ENCODE measurements at places on chromosomes 7 and 10.
A peak's percentile ranks its signal among the peaks of the same experiment; 100 is the strongest.

DNA sequence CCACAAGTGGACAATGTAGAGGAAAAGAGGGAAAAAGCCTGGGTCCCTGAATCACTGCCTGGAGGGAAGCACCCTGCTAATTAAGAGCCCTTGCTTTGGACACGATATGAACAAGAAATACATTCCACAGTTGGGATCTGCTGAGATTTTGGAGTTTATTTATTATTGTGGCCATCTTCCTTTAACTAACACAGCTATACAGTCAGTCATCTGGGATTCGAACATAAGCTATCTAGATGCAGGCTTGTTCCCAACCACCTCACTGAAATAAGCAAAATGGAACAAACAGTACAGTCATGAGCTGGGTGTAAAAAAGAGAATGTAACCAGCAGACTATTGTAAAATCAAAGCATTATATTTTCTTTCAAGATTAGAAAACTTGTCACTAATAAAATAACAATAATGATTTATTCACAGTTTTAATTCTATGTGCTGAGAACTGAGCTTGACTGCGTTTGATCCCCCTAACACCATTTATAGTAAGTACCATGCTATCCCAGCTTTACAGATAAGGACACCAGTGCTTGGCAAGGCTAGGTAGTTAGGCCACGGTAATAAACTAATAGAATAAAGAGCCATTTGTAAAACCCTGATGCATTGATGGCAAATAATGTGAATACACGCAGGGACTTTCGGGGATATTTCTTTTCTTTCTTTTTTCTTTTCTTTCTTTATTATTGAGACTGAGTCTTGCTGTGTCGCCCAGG, 223.8 kb upstream of the KLF6 start:
- no peak for DNase-seq

DNA sequence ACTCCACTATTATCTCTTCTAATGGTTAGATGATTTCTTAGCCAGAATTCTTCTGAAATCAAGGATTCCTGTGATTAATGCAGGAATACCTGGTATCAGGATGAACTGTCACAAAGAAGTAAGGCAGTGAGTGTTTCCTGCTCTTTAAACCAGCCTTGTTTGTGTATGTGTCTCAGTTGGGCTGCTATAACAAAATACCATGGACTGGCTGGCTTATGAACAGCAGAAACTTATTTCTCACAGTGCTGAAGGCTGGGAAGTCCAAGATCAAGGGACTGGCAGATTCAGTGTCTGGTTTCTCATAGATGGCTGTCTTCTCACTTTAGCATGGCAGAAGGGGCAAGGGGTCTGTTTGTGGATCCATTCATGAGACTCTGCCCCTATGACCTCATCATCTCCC, 42.7 kb downstream of the LRMDA start:
- DNase-seq = no peak

DNA sequence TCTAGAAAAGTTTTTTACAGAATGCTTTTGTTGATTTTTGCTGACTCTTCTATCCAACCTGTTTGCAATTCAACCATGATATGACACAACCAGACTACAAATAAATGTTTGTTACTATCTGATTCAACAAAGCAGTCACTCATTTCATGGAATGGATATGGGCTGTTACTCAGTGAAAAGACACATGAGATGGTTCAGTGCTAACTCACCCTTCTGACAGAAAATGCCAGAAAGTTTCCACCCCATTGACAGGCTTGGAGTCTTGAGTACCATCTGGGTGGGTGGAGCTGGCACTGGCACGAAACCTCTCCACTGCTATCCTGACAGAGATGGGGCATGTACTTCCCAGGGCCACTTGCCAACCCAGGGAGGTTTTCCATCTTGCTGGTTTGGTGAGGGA, 39.5 kb downstream of the RBM28 start:
- no peak for DNase-seq

- peak; percentile 29 for DNase-seq
Observed at GRCh38 chr10:88687853-88688467, 18.1 kb upstream of the LIPK start.

DNA sequence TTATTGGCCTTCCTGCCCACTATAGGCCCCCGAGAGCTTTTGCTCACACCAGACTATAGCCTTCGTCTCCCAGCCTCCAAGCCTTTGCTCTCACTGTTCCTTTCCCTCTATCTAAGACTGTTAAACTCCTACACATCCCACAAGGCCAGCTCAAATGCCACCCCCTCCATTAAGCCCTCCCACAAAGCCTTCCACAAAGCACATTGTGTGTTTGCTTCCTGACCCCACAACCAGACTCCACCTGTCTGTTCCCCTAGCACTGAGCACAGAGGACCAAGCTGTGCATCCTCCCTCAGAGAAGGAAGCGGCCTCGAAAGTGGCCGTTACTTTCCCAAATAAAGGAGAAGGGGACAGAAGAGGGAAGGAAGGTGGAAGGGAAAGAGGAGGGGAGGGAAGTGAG, 1.3 kb downstream of the LOXL4 start:
- DNase-seq = no peak

- DNase-seq = peak; percentile 94
Observed at GRCh38 chr10:110918643-110919348, at the start of gene BBIP1. TSS of gene BBIP1 (minus strand) at chr10:110919180. CDS start at chr10:110918157, 1,023 bp downstream.

- no peak for DNase-seq
Observed at GRCh38 chr7:139505563-139505962, 17.9 kb upstream of the CLEC2L start.

GRCh38 chr10:98696516-98696915, 249.8 kb upstream of the HPS1 start:
- no peak for DNase-seq

DNA sequence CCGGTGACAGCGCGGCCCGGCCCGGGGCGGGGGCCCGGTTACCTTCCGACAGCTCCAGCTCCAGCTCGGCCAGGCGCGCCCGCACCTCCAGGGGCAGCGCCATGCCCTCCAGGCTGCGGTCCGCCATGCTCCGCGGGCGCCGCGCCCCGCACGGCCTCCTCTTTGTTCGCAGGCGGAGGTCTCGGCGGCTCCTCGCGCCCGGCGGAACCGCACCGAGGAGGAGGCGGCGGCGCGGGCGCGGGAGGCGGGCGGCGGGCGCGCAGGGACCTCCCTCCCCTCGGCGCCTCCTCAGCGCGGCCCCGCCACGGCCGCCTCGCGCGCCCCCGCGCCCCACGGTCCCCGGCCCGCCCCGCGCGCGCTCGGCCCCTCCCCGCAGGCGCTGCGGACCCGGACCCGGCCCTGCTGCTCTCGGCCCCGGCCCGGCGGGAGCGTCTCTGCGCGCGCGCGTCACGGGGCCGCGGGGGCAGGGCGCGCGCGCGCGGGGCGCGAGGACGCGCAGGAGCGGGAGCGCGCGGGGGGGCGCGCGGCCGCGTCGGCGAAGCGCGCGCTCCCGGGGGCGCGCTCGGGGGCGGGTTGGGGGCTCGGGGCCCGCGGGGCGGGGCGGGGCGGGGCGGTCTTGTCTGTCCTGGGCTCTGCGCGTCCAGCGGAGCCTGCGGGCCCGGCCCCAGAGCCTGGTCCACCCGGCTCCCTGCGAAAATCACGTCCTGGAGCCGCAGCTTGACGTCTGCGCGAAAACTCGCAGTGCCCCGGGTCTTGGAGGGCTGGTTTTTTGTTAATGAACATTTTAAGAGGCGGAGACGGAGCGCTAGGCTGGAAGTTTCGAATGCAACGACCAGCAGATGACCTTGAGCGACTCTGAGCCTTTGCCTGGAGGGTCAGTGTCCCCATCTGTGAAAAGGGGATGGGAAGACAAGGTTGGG, at the start of gene DIP2C:
Gene DIP2C (minus strand): TSS at position 217 of the 920 bp plus-strand sequence. CDS start 90 bp downstream, at position 127.
- DNase-seq = peak; percentile 30

- DNase-seq = no peak
Observed at GRCh38 chr10:114303556-114303955, 64.5 kb downstream of the VWA2 start.

DNA sequence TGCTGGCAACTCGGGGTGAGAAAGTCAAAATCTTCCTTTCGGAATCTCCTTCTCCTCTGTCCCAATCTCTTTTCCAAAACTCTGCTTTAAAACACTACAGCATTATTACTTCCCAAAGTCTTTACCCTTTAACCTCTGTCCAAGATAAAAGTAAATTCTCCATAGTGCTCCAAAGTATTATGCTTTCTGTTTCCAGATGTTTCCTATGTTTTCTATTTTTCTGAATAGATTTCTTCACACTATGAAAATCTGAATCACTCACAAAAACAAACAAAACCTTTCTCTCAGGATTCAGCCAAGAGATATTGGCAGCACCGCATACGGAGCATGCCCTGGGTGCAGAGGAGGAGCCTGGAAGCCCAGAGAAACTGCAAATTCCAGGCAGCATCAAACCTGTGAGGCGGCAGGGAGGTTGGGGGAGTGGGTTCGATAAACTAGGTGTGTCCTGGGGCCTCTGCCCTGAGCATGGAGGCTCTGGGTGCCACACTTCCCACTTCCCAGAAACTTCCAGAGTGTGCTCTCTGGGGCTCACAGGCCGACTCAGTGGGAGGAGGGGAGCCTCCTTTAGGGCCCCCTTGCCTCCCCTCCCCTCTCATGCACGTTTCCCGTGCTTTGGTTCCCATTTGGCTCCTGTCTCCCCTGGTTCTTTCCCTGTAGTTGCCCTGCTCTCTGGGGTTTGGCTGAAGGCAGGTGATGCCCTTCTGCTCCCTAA, 35.6 kb downstream of the VIPR2 start:
- no peak for DNase-seq

DNA sequence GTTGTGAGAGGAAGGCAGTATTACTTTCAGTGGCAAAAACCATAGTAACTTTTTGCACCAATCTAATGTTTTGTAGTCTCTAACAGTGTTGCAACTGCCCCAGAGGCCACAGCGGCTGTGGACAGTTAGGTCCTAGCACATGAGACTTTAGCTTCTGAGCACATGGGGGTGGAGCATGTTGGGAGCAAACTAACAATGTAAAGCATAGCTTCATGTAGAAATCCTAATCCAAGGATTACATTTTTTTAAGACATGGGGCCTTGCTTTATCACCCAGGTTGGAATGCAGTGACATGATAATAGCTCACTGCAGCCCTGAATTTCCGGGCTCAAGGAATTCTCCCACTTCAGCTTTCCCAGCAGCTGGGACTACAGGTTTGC, 49.0 kb downstream of the LAMB1 start:
- DNase-seq = no peak

- no peak for DNase-seq
Observed at GRCh38 chr10:106582291-106582690, 582.2 kb downstream of the SORCS1 start.

DNA sequence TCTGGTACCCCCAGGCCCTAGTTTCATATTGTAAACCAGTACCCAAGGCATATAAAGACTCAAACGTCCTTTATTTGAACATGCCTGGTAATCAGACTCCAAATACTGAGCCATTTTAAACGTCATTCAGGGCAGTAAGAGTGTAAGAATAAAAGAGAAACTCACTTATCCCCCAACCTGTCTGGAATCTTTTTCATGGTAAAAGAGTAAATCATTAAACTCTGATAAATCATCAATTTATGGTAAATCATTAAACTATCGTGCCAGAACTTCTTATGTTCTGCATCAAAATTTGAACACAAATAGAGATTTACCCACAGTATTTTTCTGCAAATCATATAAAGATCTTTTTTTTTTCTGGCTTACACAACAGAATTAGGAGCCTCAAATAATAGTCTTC, 734.3 kb upstream of the POT1 start:
- DNase-seq = no peak

- no peak for DNase-seq
Observed at GRCh38 chr7:78226059-78226719, 427.6 kb downstream of the PHTF2 start.

- DNase-seq = no peak
Observed at GRCh38 chr10:129770286-129770685, 193.8 kb downstream of the EBF3 start.

DNA sequence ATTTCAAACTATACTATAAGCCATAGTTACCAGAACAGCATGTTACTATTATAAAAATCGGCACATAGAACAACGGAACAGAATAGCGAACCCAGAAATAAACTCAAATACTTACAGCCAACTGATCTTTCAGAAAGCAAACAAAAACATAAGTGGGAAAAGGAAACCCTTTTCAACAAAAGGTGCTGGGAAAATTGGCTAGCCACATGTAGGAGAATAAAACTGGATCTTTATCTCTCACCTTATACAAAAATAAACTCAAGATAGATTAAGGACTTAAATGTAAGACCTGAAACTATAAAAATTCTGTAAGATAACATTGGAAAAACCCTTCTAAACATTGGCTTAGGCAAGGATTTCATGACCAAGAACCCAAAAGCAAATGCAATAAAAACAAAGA, 29.1 kb downstream of the ZNF680 start:
- DNase-seq = no peak

DNA sequence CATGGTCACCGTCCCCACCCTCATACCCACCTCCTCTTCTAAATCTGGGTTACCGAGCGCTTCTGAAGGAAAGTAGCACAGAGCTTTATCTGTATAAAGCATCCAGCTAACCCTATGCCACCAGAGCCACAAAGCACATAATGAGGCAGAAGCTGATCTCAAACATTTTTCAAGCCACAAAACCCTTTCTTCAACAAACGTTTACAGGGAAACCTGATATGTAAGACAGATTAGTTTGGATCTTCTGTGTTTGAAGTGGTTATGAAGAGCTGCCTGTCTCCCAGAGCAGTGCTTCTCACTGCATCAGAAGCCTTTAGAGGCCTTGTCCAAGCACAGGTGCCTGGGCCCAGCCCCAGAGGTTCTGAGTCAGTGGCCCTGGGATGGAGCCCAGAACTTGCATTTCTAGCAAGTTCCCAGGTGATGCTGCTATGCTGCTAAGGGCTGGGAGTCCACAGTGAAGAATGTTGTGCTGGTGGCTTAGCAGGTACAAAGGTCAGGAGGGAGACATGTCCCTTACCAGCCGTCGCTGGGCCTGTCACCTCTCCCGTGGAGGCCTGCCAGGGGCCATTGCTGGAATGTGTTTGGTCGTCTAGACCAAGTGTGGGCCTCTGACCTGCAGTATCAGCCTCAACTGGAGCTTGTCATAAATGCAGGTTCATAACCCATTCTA, 90.4 kb downstream of the TAF3 start:
- no peak for DNase-seq
